SK-N-SH (cell line): ENCODE measurements at places on chromosomes 2 and 18. TPM values are rescaled to one million over a fixed set of nuclear protein-coding genes. Genes with fewer than 3 reads are reported as not detected.

DNA sequence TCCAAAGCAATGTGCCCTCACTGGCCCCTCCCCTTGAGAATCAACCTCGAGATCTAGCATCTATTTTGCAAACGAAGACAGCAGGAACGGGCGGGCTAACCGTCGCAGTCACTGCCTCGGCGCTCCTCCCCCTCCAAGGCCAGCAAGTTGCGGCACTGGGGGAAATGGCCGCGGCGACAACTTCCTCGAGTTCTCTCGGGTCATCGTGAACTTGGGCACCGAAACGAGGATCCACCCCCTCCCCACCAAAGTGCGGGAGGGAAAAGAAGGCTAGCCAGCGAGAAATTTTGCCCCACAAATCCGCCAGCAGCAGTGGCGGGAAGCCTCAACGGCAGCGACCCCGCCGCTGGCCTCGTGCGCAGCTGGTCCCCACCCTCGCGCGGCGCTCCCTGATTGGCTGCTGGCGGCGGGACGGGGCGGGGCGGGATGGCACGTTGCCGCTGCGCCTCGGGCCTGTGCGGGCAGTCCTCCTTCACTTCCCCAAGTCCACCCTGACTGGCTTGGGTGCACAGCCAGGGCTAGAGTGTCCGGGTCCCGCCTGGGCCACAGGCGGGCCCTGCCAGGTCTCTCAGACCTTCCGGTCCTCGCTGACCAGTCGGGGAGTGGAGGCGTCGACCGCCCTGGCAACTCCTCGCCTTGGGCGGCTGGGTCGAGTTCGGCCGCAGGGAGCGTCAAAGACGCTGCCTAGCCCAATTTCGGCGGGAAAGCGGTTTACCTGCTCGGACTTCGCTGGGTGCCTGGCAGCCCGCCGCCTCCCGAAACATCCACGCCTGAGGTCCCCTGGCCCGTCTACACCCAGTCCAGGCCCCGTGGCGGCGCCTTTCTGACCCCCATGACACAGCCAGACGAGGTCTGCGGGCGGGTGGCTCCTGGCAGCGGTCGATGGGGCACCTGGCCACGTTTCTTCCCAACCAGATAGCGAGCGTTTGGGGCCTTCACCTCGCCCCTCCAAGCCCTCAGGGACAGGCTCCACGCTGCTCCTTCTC is at the start of gene BOLL:
Gene BOLL (minus strand): TSS at position 364 of the 986 bp plus-strand sequence. CDS start 3,469 bp downstream, outside the sequence.
- peak; percentile 18 for DNase-seq

GRCh38 chr2:138846216-138846821 is 66.1 kb upstream of the NXPH2 start:
- peak; percentile 47 for DNase-seq

DNA sequence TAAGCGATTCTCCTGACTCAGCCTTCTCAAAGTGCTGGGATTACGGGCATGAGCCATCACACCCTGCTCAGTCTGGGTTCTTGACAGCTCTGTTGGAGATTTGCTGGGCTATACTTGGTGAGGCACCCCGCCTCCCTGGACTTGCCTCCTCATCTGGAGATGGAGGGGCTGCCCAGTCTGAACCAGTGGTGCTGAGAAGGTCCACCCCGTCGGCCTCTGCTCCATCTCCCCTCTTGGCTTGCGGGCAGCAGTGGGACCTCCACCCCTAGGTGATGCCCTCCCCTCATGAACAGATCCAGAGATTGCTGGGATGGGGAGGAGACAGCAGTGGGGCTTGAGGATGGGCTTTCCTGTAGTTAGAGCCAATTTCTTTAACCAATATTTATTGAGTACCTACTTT is 120.9 kb downstream of the CLIP4 start:
- no peak for DNase-seq

GRCh38 chr2:99918389-99918788 is 224.0 kb downstream of the AFF3 start:
- DNase-seq = no peak

DNA sequence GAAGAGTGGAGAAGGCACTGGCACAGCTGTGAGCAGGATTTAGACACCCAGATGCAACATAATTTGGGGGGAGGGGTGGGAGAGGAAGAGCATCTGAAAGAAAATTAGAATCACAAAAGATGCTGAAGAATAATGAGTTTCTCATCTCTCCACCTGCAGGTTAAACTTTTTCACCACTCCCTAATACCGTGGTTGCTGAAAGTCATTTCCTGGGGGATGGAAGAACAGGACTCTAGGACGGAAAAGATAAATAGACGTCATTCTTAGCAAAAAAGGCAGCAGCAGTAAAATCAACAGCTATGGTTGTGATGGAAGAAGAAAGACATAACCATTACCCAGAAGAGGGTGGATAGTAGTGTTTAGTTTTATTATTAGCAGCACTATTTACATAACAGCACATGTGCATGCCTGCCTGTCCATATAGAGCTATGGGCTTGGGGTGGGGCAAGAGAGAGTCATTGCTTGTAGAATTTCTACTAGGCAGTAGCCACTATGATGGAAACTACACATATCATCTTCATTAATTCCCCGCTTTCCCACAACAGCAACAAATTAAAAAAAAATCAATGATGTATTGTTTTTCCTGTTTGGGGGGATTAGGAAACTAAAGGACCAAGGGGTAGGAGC is 212.2 kb downstream of the TRIB2 start:
- DNase-seq = no peak

Gene CCBE1
- 5.0 and 7.3 TPM in 2 replicates for polyA plus RNA-seq

- no peak for DNase-seq
These were observed 71.8 kb downstream of the MGAT5 start for GRCh38 chr2:134325696-134326095.

- DNase-seq = no peak
These were observed 33.5 kb downstream of the SOWAHC start for GRCh38 chr2:109647636-109648035.

- DNase-seq = no peak
These were observed 161.9 kb upstream of the RASGRP3 start for GRCh38 chr2:33314541-33314940.

Gene FOSL2
- polyA plus RNA-seq = 30.1 and 41.7 TPM in 2 replicates

DNA sequence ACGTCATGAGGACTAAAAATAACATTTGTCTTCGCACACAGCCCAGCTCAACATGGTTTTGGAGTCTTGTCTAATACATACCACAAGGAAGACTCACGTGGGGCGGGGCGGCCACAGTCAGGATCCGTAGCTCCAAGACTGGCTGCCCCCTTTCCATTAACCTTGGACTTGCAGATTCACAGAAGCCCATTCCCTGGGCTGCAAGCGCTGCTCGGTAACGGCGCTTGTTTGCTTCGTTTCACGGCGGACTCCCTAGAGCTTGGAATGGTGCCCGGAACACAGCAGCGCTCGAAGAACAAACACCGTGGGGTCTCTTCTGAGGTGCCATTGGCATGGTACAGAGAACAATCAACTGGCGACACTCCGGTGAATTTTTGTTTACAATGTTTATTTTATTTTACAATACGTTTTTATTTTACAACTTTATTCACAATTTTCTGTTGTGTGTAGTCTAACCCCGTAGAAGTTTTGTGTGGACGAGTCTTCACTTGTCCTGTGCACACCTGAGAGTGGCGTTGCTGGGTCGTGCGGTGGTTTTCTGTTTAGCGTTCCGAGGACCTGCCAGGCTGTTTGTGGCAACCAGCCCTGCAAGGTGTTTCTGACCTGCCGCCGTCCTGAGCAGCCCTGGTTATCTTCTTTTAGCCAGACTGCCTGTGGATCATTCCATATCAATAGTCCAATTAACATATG is 126.5 kb downstream of the GALR1 start:
- DNase-seq = no peak

DNA sequence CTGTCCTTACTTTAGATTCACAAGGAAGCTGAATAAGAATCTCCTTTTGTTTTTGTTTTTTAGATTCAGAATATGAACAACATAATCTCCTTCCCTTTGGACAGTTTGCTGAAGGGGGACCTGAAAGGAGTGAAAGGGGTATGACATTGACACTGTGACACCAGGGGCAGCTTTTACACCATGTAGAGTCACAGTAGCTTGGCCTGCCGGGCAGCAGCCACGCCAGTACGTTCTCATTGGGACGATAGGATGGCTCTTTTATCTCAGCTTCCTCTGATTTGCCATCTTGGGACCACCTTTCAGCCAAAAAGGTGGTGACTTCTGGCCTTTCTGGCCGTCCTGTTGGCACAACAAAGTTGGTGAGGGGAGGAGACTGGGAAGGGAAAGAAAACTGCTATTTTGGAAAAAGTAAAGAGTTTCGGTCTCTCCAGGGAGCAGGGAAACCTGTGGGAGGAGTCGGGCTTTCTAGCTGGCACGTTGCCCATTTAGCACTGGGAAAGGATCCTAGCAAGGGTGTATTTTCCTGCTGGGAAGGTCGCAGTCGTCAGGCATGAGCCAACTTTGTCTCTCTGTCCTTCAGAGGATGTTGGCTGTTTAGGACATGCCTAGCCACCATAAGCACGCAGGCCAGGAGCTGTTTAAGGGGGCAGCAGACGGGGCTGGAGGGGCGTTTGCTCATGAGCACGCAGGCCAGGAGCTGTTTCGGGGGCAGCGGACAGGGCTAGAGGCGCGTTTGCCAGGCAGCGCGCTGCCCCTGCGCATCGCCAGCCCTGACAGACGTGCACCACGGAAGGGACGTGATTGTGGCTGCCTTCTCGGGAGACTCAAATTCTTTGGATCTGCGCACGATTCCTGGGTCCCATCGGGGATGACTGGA is 104.6 kb downstream of the ITGB1BP1 start:
- DNase-seq = peak; percentile 50

DNA sequence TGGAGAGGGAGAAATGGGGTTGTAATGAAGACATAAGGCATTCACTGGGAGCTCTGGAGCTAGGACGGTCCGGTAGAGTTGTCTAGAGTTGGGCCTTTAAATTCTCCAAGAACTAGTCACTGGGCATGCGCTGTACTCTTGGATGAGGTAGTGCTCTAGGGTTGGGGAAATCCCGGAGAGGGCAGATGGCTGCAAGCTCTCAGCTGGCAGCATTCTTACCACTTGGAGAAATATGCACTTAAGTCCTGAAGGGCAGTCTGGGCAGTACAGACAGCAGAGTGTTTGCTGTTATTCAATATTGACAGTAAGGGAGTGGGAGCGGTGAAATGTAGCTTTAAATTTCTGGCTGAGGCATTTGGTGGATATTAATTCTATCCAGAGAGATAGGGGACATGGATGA is 214.6 kb downstream of the RDH14 start:
- no peak for DNase-seq

Gene ANKRD30BL
- not detected in 2 replicates for polyA plus RNA-seq

- DNase-seq = no peak
These were observed 56.5 kb upstream of the ERBB4 start for GRCh38 chr2:212595036-212595654.

GRCh38 chr18:24756385-24756784 is 295.9 kb downstream of the HRH4 start:
- DNase-seq = no peak

DNA sequence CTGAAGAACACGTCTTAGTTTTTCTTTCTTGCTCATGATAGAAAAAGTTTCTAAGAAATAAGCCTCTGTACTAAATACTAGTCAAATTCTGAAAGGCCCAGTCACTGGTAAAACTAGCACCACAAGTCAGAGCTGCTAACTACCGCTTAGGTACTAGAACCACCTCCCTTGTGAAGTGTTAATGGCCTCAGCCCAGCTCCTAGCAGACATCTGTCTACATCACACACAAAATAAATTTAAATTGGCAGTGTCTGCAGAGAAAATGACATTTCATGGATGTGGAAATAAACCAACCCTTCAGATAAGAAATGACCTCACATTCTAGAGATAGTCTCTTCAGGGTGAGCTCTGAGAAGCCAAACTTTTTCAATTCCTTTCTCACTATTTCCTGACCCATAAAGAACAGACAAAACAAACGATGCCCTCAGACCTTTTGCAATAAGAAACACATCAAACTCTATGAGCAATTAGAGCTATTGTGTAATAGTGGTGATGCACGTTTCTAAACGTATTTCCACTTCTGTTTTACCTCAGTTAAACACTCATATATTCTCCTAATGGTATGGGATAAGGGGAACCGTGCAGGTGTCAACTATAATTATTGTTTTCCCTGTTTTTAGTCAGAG is 70.3 kb upstream of the DSG1 start:
- DNase-seq = no peak

Gene L3MBTL4
- polyA plus RNA-seq = 0.02 and 0.05 TPM in 2 replicates

- DNase-seq = no peak
These were observed 21.8 kb downstream of the TYW5 start for GRCh38 chr2:199933466-199933865.

DNA sequence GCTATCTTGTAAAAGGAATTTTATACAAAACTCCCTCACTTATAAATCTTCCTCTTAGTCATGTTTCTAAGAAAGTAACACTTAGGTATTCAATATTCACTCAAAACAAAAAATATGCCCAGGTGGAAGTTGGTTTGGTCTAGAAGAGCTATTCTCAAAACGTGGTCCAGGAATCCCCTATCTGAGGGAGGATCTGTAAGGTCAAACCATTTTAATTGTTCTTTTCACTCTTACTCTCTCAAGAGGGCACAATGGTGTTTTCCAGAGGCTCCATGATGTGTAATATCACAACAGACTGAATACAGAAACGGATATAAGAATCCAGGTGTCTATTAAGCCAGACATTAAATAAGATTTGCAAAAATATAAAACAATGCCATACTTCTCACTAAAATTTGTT is 9.9 kb downstream of the MOB1A start:
- DNase-seq = no peak

DNA sequence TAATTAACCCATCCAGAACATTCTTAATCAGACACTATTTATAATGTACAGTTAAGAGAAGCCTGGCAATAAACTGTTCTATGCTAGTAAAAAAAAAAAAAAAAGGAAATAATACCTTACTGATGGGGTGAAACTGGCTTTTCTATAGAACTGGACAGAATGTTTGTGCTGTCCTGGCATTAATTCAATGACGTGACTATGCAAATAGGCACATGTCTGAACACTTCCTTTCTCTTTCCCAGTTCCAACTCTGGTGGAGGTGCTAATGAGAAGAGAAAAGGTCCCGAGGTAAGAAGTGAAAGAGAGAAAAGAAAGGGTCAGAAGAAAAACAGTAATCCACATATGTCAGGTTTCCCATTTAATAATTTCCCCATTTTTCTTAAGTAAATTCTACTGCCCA is 508.4 kb downstream of the ZEB2 start:
- DNase-seq = no peak

Gene HOXD4
- 1.0 and 1.6 TPM in 2 replicates for polyA plus RNA-seq

DNA sequence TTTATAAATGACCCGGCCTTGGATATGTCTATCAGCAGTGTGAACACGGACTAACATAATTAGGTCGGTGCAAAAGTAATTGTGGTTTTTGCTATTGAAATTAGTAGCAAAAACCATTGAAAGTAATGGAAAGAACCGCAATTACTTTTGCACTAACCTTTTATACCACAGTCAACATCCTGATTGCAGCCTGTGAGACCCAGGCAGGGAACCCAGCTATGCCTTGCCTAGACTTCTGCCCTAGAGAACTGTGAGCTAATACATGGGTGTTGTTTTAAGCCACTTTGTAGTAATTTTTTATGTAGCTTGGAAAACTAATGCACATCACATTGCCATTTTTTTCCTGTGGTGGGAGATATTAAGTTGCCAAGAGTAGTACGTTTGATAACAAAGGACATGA is 120.7 kb downstream of the SCG2 start:
- no peak for DNase-seq
